ENCODE measurements at places on chromosomes 2 and 18.

- DNase-seq: no peak
These were observed 89.6 kb downstream of the COMMD1 start for GRCh38 chr2:61995065-61995464.

DNA sequence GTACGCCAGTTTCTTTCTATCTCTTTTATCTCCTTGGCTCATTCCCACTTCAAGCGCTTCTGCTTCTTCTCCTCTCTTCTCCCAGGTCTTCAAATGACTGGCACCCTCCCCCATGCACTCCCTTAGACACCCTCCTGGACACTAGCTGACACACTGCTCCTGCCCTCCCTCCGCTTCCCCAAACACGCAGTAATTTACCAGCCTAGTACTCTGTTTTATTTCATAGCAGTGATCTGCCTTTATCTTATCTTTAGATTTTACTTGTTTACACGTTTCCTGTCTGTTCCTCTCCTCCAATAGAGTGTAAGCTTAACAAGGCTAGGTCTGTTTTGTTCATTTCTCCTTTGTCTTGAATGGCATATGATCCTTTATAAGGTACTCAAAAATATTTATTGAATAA is 93.9 kb downstream of the SCN3A start:
- DNase-seq: no peak

- DNase-seq: no peak
These were observed 180.9 kb downstream of the BCL2 start for GRCh38 chr18:63138436-63139340.

DNA sequence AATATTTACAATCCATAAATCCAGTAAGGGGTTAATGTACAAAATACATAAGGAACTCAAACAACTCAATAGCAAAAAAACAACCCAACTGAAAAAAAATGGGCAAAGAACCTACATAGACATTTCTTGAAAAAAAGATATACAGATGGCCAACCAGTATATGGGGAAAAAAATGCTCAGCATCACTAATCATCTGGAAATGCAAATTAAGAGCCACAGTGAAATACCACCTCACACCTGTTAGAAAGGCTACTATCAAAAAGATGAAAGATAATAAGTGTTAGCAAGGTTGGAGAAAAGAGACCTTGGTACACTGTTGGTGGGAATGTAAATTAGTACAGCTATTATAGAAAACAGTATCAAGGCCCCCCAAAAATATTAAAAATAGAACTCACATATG is 14.6 kb downstream of the AP1S3 start:
- no peak for DNase-seq

GRCh38 chr2:172098650-172099471 is 3.8 kb downstream of the DLX2 start:
- no peak for DNase-seq

- DNase-seq: no peak
These were observed 19.1 kb downstream of the FHL2 start for GRCh38 chr2:105379741-105380186.

DNA sequence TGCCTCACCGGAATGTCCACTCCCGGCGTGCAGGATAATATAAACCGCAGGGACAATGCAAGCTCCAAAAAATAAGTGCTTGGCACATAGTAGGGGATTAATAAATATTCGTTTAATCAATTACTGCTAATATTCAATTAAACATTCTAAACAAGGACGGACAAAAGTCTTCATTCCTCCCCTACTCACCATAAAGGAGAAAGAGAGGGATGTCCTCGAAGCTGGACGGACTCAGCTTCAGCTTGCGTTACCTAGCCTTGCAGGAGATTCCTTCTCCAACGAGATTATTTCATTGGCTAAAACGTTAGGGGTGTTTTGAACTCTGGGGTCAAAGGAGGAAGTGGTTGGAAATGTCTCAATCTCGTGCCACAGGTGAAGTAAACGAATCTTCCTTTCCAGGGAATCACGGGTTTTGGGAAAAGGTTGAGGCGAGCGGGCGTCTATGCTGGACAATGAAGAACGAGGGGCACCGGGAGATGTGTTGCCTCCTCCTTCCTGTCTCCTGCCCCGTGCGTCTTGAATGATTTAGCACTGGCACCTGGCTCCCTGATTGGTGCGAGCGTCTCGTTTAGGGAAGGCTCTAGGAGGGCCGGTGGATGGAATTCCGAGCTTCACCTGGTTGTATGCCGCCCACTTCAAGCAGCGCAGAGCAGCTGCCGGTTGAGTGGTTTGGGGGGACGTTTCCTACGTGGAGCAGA is 2.0 kb upstream of the GAD1 start:
- DNase-seq: no peak

DNA sequence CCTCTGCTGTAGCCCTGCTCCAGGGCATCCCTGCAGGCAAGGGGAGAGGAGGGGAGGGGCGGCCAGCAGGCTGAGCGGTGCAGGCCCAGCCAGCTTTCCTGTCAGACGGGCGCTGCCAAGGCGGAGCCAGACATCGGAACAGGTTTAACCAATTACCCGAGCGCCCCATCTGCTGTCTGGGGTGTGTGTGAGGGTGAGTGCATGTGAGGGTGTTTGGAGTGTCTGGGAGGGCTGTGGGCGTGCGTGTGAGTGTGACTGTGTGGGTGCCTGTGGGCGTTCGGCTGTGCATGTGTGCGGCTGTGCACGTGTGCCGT is 20.0 kb downstream of the EMX1 start:
- DNase-seq: no peak

GRCh38 chr2:239318151-239318611 is 82.6 kb downstream of the HDAC4 start:
- DNase-seq: no peak

GRCh38 chr2:84816426-84817026 is 64.4 kb downstream of the TRABD2A start:
- DNase-seq: no peak

- DNase-seq: no peak
These were observed 92.0 kb downstream of the GAREM1 start for GRCh38 chr18:32378705-32379104.

- no peak for DNase-seq
These were observed 73.2 kb downstream of the ZNF532 start for GRCh38 chr18:58937887-58938267.

DNA sequence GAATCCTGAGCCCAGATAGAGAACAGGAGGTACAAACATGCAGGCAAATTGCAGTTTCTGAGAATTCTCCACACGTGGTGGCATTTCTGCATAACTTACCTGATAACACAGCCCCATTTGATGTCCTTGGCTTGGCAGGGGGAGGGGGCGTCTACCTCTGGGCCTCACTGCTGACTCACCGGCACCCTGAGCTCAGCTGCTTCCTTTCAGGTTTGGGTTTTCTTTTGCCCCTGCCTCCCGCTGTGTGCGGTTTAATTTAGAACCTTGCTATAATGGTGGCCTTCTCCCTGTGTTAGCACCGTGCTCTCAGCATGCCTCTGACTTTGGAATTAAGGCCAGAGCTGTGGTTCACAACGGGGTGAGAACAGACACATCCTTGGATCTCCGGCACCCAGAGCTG is 4.4 kb downstream of the CTIF start:
- no peak for DNase-seq

GRCh38 chr2:218471982-218472381 is 53.1 kb downstream of the VIL1 start:
- DNase-seq: no peak

DNA sequence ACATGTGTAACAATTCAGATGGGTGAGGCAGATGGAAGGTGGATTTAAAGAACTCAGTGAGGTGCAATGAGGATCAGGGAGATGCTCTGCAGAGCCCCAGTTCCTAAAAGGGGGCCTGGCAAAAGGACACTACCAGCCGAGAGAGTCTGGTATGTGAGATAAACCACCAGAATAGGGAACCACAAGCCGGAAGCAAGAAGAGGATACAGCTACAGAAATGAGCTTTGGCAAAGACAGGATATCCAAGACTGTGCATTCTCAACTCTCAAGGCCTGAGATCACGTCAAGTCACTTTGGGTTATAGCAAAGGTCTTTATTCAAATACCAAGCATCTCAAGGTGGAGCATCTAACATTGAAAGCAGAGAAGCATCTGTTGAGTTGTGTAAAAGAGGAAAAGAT is 293.5 kb downstream of the ARHGAP15 start:
- DNase-seq: no peak

DNA sequence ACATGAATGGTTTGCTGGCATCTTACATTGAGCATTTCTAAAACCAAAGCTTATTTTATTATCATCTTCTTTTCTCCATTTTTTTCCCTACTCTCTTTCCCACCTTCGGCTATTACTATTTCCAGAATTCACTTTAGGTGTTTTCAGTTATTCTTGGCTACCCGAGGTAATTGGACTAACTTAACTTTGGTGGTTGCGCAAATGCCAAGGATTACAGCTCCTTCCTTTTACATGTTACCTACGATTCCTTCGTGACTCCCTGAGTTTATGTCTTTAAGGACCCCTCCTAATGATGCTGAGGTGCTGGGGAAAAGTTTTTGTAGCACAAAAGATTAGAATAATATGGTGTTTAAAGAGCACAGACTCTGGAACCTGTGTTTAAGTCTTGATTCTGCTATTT is 14.3 kb downstream of the KIAA1328 start:
- DNase-seq: no peak

DNA sequence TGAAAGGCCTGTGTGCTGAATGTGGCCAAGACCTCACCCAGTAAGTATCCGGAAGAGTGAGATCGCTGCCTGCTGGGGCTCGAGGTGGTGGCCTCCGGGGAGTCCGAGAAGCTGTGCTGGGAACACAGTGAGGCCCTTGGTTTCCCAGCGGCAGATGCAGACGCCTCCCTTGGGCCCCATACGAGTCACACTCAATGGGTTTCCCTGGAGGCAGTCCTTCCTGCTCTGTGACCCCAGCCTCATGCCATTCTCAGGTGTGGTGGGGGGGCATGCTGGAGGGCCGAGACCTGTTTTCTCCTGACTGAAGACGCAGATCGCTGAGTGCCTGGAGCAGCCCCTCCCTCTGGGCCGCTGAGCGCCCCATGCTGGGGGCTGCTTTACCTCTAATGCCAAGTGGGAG is 15.7 kb downstream of the CTDP1 start:
- no peak for DNase-seq

DNA sequence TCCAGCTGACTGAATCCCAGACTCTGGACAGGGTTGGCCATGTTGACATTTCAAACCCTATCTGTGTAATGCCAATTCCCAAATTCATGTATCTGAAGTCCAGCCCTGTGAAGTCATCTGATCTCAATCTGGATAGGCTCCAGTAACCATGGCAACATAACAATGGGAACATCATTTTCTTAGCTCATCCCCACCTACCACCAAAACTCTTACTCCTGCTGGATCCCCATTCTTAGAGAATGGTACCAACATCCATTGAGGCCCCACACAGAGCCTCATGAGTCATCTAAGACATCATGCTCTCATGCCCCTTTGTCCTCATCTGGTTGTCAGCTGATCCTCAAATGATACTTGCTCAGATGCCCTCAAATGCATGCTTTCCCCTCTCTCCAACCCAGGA is 58.9 kb upstream of the TEX51 start:
- DNase-seq: no peak

DNA sequence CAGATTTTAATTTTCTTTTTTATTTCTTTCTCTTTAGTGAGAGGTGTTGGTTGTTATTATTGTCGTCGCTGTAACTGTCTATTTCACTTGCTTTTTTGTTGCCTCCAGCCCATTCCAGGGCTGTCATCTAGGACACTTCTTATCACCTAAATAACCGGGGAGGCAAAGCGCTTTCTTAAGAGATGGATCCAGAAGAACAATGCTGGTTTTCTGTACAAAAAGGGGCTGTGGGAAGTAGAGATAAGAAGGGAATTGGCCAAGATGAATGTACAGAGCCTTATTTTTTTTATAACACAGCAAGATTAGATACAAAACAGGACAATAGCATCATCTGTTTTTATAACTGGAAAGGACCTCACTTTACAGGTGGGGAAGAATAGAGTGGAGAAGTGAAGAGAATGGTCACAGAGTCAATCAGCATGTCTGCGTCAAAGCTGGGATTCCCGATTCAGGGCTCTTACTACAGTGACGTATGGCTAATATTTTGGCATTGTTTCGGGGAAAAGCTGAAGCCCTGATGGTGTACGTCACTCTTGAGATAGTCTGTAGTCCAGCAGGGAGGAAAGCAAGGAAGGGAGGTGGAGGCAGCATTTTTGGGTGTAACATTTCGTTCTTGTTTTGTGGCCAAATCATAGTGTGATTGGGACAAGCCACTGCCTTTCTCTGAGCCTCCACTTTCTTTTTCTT is 23.2 kb downstream of the IL1B start:
- DNase-seq: no peak

DNA sequence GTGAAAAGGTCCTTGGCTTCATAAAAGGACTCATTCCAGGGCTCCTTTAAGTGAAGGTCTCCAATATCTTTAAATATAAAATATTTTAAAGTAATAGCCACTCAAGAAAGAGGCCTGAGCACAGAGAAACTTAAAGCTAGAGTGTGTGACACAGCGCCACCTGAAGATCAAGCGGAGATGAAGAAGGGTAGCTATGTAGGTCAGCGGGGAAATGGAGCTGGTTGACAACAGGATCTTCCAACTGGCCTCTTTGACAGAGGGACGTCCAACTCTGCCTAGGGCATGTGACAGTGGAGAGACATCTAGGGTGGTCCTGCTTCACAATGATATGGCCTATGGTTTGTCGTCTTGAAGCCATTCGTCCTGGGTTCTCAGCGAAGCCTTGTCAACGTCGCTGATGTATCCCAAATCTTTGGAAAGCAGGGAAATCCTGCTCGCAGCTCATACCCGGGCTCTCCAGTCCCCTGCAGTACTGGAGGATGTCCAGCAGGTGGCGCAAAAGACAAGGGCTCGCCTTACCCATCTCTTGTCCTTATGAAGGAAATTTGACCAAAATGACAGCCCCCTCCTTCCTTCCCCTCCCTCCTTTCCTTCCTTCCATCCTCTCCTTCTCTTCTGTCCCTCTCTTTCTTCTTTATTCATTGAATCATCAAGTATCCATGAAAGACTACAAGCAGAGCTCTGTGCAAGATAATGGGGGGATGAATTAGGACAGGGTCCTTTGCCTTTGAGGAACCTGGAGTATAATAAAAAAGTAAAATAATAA is 59.6 kb downstream of the LONRF2 start:
- no peak for DNase-seq

- no peak for DNase-seq
These were observed 11.1 kb downstream of the RHOB start for GRCh38 chr2:20457661-20458630.

GRCh38 chr18:62301322-62301721 is 23.8 kb upstream of the TNFRSF11A start:
- no peak for DNase-seq

DNA sequence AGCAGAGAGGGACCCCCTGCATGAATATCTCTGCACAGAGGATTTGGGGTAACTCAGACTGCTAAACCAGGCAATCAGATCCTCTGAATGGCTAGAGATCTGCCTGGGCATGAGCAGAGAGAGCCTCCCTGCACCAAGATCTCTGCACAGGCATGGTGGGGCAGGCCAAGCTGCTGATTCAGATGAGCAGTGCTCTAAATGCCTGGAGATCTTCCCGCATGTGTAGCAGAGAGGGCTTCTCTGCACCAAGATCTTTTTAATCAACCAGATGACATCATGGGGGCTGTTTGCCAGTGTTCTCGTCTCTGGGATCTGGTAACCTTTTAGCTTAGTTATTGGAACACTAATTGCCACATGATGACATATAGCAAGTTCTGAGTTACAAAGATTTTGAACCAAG is 301.3 kb upstream of the GALNT5 start:
- DNase-seq: no peak

Measured in activated CD8-positive, alpha-beta memory T cell treated with anti-CD3 and anti-CD28 coated beads for 4 hours (primary cell).